ENCODE measurements at places on chromosomes 1 and 21.

GRCh38 chr1:110756506-110756905 is 81.8 kb upstream of the KCNA3 start:
- peak; percentile 75 for DNase-seq

- DNase-seq: no peak
Observed at GRCh38 chr1:175150596-175151319, 41.8 kb downstream of the KIAA0040 start.

GRCh38 chr1:91619881-91620280 is 119.2 kb downstream of the CDC7 start:
- DNase-seq: no peak

- DNase-seq: no peak
Observed at GRCh38 chr1:242426271-242426905, 98.1 kb downstream of the PLD5 start.

DNA sequence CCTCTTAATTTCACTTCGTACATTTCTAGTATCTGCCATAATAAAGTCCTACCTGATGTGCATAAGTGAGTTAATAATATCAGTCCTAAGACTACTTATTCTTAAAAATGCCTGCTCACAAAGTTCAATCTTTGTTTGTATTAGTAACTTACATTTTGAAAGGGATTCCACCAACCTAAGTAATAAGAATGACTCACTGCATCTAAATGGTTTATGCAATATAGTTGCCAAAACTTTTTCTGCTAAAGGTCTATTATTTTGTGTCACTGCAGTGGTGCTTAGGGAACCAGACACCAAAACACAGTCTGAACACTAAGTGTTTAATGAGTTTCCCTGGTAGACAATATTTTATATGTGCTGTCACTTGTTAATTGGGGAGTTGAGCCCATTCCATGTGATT is 1.8 kb downstream of the ZNF669 start:
- no peak for DNase-seq

DNA sequence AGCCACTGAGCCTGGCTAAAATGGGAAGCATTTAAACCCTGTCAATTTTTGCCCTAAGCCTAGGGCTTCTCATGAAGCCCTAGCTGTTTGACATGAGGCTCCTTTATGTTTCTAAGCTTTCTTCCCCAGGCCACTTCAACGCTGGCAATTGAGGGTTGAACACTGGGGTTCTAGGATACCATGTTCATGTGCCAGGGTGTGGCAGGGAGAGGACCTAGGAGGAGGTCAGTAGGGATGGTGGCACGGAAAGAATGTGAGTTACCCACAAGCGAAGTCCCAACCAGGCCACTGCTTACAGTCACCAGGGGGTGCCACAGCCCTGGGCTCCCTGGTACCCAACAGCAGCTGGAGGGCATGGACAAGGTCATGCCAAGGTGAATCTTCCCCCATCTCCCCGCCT is 90.8 kb upstream of the AJAP1 start:
- DNase-seq: no peak

DNA sequence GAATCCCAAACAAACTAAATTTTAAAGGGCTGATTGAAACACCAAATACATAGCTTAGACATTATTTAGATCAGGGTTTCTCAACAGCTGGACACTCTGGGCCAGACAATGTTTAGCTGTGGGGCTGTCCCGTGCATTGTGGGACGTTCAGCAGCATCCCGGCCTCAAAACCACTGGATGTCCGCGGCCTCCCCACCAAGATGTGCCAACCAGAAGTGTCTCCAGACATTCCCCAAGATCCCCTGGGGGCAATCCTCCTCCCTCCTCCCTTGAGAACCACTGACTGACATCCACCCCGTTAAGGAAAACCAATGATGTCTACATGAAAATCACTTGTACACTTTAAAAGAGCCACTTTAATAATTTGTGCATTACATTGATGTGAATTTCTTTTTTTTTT is 38.4 kb downstream of the CLSTN1 start:
- DNase-seq: no peak

DNA sequence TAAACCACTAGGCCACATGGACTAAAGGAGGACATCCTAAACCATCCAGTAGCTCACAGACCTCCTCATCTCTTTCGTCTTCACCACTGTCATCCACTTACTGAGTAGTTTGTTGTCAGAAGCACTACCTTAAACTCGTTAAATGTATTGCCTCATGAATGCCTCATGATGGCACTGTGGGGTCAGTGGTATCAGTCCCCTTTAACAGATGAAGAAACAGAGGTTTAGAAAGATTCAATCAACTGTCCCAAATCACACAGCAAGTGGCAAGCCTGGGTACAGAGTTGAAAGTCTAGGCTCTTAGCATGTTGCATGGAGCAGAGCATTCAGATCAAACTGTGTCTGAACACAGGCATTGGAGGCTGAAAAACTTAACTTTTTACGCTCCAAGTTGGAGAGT is 183.6 kb upstream of the KIAA0040 start:
- DNase-seq: no peak

- DNase-seq: no peak
Observed at GRCh38 chr1:195105773-195106172, 1502.5 kb downstream of the KCNT2 start.

- no peak for DNase-seq
Observed at GRCh38 chr1:160971618-160972056, 17.0 kb upstream of the ITLN2 start.

DNA sequence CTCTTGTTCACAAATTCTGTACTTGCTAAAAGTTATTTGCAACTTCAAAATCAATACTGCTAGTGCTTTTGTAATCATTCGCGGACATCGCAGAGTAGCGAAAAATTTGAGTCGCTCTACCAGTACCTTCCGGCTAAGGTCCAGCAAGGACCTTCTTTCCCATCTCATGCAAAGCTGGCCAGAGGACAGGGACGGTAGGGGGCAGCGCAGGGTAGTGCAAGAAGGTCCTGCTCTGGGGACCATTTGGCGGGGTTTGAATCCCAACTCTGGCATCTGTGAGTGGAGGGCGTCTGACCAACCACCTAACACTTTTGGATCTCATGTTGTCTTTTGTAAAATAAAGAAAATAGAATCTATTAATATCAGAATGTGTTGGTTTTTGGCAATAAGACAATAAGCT is 258.3 kb downstream of the SPATA17 start:
- no peak for DNase-seq

GRCh38 chr1:3799976-3800685 is 3.8 kb upstream of the LRRC47 start:
- no peak for DNase-seq

DNA sequence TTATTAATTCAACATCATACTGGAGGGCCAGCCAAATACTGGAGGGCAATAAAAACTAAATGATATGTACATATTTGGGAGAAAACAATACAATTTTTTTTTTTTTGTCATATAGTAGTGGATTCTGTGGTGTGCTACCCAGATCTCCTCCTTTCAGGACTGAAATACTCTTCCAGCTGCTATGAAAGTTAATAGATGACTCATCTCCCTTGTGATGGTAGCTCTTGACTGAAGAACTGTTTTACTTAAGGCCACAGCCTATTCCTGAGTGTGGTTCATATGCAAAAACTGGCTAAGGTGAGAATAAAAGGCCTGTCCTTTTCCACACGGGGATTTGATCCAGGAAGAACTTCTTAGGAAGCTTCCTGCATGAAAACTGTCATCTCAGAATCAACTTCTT is 307.9 kb downstream of the HLX start:
- no peak for DNase-seq

- no peak for DNase-seq
Observed at GRCh38 chr1:210340841-210341240, 12.1 kb downstream of the HHAT start.

DNA sequence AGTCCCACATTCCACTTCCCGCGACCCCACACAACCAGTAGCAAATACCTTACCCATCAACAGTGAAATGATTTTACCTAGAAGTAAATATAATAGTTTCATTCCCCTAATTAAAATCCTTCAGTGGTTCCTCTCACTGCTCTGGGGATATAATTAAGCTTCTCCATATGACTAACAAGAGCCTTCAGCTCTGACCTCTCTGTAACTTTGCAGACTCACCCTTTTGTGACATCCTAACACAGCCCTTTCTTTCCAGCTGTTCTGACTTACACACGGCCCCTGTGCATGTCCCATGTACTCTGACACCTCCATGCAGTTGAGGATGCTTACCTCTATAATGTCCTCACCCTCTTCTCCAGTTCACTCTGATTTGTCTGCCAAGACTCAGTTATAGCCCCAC is 137.3 kb upstream of the SPAG17 start:
- no peak for DNase-seq

DNA sequence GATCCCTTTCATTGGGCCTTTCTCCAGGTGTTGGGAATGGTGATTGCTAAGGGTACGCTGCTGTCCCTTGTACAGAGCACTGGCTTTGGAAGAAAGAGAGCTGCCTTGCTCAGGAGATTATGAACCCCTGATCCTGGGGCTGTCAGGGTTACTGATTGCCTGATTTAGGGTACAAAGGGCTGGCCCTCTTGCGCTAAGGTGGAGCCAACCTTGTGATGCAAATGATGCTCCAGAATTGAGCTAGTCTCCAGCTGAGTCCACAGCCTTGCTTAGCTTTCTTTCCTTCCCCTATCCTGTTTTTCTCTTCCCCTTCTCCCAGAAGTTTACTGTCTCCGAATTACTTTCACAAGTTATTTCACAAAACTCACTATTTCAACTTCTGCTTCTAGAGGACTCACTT is 334.7 kb downstream of the AMY1C start:
- DNase-seq: no peak

- DNase-seq: no peak
Observed at GRCh38 chr21:15061279-15061678, 3.5 kb downstream of the NRIP1 start.

DNA sequence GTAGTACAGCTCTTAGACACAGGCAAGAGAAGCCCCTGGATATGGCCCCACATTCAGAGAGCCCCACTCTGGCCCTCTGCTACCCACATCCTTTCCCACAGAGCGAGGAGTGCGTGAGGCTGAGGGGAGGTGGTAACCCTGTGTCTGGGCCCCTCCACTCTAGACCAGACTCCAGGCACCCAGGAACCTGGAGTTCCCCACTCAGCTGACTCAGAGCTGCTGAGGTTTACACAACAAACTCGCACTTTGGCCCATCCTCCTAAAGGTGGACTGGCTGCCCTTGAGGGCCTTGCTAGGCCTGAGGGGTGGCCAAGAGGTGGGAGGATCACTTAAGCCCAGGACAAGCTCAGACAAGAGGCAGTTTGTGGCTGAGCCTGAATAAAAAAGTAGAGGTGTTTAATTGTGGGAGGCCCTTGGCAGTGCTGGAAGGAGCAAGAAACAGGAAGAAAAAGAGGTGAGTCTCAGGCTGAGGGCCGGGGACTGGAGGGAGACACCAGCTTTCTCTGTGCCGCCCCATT is 10.7 kb downstream of the MR1 start:
- no peak for DNase-seq

DNA sequence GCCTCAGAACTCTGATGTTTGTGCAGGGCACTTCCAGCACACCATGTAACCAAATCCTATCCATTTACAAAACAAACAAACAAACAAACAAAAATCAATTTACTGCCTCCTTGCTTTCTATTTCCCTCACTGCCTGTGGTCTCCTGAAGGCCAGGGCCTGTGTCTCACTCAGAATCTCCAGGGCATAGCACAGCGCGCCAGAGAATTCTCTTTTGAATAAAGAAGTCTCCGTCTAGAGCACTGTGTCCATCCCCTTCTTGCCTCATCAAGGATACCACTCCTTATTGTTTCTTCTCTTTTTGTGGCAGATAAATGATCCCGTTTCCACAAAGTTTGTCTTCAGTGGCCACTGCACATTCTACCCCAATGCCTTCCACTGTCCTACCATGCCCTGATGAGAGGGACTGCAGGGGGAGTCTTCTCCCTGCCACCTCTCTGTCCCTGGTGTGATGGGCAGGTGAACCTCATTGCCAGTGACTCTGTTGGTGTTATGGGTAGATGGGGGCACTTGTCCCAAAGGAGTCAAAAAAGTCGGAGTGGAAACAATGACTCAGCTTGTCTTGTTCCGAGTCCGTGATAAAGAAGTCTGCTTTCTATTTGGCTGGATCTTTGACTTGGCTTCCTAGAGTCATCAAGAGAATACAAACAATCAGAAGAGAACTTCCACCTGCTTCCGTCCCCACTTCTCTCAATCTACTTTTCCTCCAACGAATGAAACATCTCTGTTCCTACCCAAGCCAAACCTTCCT is 30.0 kb downstream of the XCL2 start:
- DNase-seq: no peak

DNA sequence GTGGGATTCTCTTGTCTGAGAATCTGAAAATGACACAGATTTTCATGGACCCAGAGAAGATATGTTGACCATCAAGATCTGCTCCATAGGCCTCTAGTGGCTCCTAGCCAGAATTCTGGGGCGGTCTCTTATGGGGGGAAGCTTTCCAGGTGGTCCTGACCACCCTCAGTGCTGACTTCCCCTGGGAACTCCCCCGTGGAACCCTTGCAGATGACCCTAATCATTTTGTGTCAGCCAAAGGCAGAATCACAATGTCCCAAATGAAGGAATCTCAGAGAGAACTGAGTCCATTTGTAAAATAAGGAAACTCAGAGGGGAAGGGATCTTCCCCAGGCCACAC is 3.6 kb downstream of the HEYL start:
- DNase-seq: no peak

DNA sequence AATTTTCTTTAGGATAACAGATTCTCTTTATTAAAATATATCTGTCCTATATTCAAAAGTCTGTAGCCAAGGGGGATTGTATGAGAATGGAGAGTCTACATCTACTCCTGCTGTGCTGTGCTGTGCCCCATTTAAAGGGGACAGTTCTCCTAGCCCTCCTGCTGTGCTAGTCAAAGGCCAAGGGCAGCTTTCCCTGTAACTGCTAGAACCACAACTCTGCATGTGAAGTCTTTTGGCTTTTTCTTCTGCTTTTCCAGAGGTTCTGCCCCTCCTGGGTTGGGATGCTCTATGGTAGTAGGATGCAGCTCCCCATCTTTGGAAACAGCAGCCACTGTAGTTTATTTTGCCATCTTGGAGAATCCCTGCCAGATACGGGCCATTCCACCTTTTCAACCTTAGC is 197.5 kb upstream of the JUN start:
- no peak for DNase-seq

GRCh38 chr1:31373056-31373896 is at the start of gene FABP3:
TSS of gene FABP3 (minus strand) at chr1:31373076. CDS start at chr1:31373014, 62 bp downstream.
- DNase-seq: peak; percentile 88

GRCh38 chr1:234901491-234902049 is 227.1 kb downstream of the TOMM20 start:
- no peak for DNase-seq

DNA sequence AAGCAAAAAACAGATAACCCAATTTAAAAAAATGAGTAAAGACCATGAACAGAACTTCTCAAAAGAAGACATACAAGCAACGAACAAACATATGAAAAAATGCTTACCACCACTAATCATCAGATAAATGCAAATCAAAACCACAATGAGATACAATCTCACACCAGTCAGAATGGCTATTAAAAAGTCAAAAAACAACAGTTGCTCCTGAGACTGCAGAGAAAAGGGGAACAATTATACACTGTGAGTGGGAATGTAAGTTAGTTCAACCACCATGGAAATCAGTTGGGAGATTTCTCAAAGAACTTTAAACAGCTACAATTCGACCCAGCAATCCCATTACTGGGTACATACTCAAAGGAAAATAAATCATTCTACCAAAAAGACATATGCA is 131.6 kb downstream of the PTGER3 start:
- DNase-seq: no peak

GRCh38 chr1:180503280-180503862 is 994 bp upstream of the ACBD6 start:
- DNase-seq: no peak
